ENCODE measurements at places on chromosomes 6 and 20.

DNA sequence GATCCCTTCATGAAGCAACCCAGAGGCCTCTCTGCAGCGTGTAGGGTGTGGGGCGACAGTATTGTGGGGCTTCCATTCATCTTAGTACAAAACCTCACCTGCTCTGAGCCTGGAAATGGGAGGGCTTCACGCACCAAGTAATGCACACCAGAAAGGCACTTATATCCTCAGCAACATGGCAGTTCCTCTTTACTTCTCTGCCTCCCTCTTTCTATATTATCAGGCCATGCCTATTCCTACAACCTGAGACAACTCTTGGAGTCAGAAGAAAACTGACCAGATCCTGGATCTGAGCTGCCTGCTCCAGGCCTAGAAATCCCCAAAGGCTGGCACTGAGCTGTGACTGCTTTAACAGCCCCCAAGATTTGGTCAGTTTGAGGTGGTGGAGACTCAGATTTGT is 7.6 kb upstream of the ZNF76 start:
- no peak for DNase-seq

DNA sequence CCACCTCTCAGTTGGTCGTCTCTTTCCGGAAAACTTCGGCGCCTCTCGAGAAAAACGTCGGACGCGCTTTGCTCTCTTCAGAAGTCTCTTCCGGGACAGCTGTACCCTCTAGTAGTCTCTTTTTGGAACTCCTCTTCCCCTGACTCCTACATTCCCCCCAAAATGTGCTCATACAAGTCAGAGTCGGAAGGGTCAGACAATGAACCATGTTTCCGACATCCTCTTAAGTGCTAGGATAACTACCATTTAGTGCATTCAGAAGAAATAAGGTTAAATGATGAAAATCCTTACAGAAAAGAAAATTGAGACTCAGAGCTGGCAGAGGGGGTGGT is 476 bp upstream of the TP53RK start:
- DNase-seq = no peak

GRCh38 chr6:43687437-43688347 is at the start of gene MRPS18A:
Gene MRPS18A, minus strand, starts transcription at chr6:43687791. Its CDS starts 12 bp downstream, at chr6:43687779.
- peak; percentile 69 for DNase-seq

- no peak for DNase-seq
Observed at GRCh38 chr6:121917263-121917829, 481.9 kb downstream of the GJA1 start.

DNA sequence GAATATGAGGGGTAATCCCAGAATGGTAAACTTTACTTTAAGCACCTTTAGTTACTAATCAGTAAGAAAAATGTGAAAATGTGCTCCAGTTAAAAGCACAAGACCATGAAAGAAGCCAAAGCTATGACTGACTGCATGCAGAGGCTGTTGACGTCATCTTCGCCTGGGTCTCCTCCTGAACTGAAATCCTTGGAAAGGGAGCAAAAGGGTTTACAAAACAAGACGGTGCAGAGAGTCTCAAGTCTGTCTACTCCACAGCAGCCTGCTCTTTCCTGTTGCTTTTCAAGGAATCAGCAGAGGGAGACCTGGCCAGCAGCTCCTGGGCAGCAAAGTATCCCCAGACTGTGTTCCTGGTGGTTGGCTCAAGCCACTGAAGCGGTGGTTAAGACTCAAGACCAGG is 10.2 kb downstream of the FKBP1A start:
- DNase-seq = no peak

DNA sequence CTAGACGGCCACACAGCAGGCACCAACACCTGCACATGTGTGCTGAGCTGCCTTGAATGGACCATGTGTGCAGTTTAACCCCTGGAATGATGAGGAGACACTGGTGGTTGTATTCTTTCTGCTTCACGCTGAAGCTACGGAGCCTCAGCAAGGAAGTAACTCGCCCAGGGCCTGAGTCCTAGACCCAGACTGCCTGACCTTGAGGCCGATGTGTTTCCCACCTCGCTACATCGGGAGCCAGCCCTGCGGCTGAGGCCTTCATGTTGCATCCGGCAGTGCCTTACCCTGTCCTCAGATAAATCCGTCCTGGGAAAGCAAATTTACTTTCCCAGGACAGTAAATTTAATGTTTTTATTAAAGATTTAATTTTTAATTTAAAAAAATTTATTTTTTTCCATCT is 110.0 kb upstream of the MTHFD1L start:
- DNase-seq = no peak

GRCh38 chr6:93787841-93788240 is 368.5 kb upstream of the EPHA7 start:
- peak; percentile 85 for DNase-seq

DNA sequence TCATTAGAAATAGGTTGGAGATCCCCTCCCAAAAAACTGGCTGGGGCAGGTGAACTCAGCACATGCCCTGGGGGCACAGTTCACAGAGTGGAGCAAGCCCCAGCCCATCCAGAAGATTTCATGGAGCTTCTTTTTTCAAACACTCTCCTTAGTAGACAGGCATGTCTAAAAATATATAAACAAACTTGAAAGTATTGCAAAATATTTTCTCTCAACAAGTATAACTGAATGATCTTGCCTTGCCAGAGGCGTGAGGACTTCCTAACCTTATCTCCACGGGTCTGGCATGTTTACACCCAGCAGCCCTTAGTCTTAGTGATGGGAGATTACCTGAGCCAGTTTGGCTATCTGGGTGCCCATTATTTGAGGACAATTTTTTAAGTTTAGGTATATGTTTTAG is 107.1 kb downstream of the QRSL1 start:
- DNase-seq = no peak

GRCh38 chr20:63102721-63103375 is 96.1 kb upstream of the BHLHE23 start:
- no peak for DNase-seq

DNA sequence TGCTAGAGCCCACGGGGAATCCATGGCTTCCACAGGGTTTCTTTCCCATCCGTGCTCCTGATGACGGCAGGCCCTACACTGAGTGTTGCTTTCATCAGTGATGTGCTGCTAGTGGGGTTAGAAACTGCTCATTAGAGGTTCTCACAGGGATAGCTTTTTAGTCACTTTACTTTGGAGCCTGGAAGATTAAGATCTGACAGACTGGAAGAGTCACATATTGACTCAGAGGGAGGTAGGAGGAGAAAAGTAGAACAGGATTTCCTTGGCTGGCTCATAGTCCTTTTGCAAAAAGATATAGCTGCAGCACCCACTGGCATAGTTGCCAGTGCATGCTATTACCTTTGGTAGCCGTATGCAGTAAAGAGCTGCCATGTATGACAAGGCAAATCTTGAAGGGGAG is 890.3 kb downstream of the C6orf118 start:
- no peak for DNase-seq

DNA sequence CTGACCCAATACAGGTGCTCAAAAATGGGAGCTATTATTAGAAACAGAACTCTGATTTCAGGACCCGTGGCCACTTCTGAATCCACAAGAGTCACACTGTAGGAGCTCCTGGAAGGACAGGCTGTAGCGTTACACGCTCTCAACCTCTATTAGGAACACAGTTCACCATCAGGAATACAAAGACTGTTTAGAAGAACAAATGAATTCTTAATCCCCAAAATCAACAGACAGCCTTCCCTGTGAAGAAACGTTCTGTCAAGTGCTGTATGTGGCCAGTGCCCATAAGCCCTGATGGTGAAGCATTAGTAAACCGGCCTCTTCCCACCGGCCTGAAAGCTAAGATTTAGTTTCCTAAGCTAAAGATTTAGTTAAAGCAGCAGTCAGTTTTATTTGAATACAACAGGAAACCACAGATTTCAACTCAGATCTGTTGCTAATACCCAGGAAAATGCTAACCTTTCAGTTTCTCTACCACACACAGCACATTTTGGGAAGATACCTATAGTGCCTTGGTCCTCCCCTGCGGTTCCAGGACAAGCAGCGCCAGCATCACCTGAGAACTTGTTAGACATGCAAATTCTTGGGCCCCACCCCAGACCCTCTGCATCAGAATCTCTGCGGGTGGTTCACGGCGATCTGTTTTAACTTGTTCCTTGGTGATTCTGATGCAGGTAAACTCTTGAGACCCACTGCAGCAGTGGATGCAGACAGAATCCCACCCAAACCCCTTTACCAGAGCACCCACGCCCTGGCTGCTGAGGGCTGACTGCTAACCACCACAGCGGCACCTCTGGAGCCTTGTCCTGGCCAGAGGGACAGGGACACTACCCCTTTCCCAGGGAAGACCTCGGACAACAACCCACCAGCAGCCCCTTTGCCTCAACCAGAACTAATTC is 33.4 kb downstream of the MTRES1 start:
- no peak for DNase-seq

- DNase-seq = no peak
Observed at GRCh38 chr6:159582736-159583135, 110.3 kb downstream of the SOD2 start.

DNA sequence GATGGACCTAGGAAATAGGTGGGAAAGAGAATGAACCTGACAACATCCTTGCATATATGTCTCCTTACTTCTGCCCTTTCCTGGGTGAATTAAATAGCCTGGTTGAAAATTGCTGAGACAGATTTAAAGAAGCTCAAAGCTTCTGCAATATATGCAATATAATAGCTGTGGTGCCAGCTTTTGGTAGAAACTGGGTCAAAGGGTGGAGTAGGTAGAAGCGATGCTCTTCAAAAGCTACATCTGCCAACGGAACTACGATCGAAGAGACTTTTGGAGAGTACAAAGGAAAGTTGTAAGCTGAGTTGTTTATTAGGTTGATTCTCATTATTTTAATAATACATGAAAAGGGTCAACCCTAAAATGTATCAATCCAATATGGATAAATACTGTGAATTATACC is 22.8 kb upstream of the TTK start:
- DNase-seq = no peak

DNA sequence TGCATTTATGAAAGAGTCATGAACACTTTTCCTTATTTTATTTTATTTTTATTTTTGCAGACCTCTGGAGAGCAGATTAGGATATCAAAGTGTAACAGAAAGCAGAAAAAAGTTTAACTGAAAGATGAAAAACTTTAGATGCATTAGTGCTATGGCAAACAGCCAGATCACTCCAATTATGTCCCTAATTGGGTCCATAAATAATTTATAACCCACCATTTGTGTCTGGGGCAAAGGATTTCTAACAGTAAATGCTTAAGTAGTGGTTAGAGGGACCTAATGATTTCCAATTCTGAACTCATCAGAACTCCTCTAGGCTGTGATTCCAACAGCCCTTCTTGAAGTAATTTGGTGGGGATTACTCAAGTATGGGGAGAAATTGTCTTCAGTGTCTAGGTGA is 93.7 kb upstream of the PROKR2 start:
- DNase-seq = no peak

DNA sequence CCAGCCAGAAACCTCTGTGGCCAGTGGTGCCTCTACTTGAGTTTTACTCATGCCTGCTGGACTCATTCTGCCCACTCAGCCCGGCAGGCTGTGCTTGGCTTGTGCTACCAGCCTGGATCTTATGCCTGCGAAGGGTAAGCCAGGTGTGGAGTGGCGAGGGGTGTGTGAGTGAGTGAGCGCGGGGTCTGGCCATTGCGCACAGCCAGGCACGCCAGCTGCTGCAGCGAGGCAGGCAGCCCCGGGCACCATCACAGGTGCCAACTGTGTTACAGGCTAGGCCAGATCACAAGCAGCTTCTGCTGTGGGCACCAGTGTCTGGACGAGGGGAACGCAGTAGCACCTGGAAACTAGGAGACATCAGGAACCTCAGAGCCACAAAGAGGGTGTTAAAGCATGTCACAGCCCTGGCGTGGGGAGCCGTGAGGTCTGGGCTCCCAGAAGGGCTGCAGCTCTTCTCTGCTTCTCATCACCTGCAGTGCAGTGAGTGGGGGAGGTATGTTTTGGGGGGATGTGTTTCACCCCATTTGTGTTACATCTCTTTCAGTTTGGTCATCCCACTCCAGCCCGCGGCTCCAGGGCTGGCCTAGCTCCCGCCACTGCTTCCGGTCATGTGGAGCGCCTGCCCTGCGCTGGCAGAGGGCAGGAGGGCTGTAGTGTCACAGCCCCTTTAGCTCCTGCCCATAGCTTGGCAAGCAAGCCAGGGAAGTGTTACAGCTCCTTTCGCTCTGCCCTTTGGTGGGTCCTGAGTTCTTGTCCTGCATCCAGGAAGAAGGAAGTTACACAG is 379.7 kb upstream of the IMPG1 start:
- DNase-seq = no peak

GRCh38 chr6:132961122-132961521 is 146.8 kb downstream of the RPS12 start:
- DNase-seq = no peak

DNA sequence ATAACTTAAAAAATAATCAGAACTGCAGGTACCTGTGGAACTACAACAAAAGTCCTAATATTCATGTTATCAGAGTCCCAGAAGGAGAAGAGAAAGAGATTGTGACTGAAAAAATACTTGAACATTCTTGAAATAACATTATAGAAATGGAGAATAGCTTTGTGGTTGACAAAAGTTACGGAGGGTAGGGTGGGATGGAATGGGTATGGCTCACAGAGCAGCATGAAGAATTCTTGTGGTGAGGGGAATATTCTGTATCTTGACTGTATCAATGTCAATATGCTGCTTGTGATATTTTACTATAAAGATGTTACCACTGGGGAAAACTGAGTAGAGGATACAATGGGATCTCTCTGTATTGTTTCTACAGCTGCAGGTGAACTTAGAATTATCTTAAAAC is 122.5 kb downstream of the DST start:
- no peak for DNase-seq

DNA sequence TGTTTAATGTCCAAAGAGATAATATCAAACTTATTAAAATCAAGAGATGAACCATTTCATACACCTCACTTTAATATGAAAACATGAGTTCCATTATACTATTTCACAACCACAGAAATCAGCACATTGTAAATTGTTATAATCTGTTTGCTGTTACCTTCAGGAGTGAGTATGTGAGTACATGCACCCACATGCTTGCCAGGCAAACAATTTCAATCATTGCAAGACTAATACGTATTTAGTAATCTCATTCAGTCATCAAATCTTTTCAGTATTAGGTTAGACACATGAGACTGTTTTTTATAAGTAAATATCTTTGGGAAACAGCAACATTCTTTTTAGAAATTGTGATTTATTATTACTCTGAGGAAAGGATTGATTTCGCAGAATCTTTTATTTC is 9.3 kb upstream of the EPM2A start:
- DNase-seq = no peak

DNA sequence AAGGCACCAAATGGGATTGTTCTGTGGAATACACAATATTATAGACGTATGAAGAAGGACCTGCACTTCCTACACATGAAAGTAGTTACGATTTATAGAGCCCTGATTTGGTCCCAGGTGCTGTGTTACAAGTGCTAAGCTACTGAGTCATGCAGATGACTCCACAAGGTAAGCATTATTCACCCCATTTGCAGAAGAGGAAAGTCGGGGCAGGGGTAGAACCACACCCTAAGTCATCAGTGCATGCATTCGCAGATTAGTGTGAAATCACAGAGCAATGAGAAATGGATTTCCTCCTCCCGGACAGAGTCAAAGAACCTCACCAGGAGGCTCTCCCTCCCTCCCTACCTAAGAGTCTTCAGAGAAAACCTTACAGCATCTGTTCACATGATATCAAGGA is 279.5 kb downstream of the LRFN2 start:
- DNase-seq = no peak

- no peak for DNase-seq
Observed at GRCh38 chr20:1664911-1665310, 7.3 kb upstream of the SIRPG start.

- no peak for DNase-seq
Observed at GRCh38 chr6:161228096-161228495, 45.8 kb downstream of the AGPAT4 start.

Measured in ACHN (cell line).